ENCODE measurements at places on chromosomes 16 and 17.

GRCh38 chr16:35325936-35326335 lies 1866.5 kb downstream of the TP53TG3F start:
- no peak for DNase-seq

DNA sequence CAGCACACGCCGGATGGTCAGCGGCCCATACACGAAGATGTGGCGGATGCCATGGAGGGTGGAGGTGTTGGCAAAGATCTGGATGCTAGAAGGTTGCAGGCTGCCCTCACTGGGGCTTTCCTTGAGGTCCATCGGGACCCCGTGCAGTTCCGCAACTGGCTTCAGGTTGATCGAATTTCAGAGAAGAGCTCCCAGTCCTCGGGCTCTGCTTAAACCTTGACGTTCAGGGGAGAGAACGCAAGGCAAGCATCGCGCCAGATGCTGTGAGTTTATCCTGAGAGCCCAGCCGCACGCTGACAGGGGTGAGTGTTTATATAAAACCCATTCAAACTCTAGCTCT lies 98.7 kb upstream of the CCL2 start:
- DNase-seq: no peak

- no peak for DNase-seq
These were observed 68.7 kb downstream of the HIC1 start for GRCh38 chr17:2123375-2124251.

DNA sequence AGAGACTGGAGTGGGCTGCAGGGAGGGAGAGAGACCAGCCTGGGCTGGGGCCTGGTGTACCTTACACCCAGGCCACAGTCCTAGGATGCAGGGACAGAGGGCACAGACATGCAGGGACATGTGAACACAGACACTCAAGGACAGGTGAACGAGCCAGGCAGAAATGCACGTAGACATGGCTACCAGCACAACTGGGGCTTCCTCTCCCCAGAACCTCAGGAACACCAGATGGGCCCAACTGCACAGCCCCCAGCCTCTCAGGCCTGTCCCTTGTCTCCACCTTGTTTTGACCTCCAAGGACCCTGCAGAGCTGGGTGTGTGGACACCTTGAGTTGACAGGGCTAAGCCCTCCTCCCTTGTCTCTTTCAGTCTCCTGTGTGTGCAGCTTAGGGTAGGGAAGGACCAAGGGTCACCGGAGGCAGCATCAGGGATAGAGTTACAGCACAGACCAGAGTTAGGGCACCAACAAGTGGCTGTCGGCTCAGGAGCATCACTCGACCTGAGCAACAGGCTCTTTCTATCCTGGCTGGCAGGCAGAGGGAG lies 9.2 kb downstream of the SEZ6 start:
- no peak for DNase-seq

DNA sequence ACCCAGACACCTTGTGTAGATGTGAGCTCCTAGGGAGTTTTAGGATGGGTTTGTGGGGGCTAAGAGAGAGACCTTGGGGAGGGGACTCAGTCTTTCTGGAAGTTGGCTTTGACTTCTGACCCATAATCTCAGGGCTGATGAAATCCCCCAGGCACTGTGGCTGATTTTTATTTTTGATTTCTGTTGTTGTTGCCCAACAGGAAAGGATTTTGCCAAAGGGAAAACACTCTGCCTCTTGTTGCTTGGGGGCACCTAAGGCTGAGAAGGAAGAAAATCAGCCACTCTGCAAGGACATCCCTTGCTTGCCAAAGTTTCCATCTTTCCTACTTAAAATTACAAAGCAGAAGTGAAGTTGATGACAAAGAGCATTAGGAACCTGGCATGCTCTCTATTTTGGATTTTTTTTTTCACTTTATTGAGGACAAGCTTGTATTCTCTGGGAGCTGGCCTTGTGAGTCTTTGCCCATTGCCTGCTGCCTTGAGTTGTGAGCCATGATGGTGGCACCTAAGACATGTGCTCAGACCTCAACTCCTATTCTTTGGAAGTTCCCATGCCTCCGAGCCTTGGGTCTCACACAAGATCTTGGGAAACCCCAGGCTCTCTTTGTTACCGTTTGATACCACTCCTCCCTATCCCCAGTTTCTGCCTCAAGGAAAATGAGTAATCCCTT lies 3.2 kb upstream of the C1QTNF1 start:
- no peak for DNase-seq

GRCh38 chr17:71666047-71666446 lies 454.8 kb upstream of the SOX9 start:
- DNase-seq: no peak

DNA sequence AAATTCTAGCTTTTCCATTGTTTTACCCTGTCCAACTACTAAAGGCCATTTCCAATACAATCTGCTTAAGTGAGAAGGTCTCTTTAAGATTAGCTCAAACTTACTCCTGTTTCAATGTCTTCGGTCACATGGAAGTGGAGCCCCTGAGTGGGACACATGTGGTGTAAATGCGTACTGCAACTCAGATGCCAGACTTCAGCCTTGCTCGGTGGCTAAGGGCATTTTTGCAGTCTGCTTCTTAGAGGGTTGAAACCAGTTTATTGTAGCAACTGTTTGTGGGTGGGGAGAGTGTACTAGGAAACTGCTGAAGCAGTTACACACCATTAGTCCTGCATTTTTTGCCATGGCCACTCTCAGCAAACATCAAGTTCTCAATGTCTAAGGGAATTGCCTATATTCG lies 140.6 kb downstream of the PARN start:
- no peak for DNase-seq

- DNase-seq: peak; percentile 80
These were observed 46.3 kb downstream of the METRNL start for GRCh38 chr17:83125515-83126274.

- no peak for DNase-seq
These were observed 297.0 kb downstream of the MAP2K6 start for GRCh38 chr17:69711541-69711940.
